ENCODE measurements at places on chromosomes 5 and 9. TPM values are rescaled to one million over a fixed set of nuclear protein-coding genes. Genes with fewer than 3 reads are reported as not detected.

Gene TMEM232
- total RNA-seq, result 28.1 TPM

Gene LRRC19
- not detected for total RNA-seq

Gene TRIM36
- 289 TPM for total RNA-seq

Gene CSNK1G3
- 53.1 TPM for total RNA-seq
